ENCODE measurements at places on chromosomes 3 and 15.

DNA sequence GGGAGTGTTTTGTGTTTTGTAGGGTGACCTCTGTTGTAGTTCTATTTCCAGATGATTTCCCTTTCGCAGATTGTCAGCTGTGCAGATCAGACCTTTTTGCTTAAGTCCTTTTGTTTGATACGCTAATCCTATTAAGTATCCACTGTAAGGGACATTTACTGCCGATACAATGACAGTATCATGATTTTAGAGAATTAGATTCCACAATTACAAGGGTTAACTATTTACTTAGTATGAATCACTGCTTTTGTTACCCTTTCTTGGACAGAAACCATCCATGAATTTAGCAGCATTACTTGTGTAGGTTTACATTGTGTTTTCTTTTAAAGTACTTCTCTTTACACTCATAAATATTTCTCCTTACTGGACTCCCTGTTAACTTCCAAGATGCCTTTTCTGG lies 31.4 kb downstream of the ZNF662 start:
- DNase-seq: no peak

GRCh38 chr3:138455801-138456716 lies 21.6 kb downstream of the ESYT3 start:
- no peak for DNase-seq

DNA sequence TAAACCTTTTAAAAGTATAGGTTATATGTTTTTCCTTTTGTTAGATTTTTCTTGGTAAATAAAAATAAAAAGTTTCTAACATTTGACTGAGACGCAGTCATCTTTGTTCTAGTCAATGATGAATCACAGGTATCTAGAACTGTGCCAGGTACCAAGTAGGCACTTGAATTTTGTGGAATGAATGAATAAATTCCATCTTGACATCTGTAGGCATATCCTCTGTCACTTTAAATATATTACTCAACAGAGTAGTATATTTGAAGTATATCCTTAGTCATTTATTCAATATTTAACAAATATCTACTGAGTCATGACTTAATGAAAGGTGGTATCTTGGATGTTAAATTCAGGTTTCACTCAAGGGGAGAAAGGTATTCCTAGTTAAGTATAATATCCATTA lies 828.4 kb downstream of the TUSC7 start:
- DNase-seq: no peak

DNA sequence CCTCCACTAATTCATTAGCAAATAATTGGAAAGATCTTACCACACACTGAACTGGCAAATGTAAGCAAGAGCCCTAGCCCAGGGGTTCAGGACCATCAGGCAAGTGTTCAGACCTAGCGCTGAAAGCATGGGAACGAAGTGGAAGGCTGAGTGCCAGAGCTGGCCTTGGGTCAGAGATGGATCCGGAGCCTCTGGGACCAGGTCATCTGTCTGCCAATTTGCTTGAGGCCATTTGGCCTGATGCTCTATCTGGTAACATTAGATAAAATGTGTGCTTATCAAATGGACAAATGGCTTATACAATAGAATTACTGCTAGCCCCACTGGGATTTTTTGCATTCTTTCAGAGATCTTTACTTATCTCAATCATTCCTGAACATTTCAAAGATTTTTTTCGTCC lies 1.4 kb upstream of the TMC3 start:
- no peak for DNase-seq

DNA sequence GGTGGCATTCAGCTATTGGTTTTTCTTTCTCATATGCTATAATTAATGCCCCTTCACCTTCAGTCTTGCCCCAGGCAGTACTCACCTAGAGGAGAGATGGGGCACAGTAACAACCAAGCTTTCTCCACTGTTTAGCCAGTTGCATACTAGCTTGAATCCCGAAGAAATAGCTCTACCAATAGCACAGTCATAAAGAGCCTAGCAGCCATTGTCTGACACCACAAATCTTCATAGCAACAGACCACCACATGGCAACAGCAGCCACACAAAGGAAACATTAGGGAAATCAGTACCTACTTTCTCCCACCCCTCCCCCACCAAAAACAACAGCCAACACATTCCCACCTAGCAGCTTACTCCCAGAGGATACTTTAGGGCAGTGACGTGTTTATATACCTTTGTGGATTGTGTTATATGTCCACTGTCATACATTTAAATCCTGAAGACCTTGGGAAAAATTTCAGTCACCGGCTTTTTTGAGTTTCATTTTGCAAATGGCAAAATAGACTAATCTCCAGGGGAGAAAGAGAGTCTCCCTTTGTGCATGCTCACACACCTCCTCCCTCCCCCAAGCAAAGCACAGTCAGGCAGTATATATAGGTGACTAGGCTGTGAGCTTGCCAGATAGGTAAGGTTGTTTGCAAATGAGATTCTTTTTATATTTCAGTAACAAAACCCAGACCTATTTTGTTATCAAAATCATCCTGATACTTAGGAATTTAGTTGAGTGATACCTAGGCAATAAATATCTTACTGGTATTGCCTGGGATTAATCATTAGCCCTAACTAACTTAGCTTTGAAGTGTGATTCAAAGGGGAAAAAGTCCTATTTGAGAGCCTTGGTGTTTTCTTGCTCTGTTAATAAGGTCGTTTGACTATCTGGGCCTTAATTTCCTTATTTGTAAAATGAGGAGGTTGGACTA lies 140.6 kb downstream of the RBPMS2 start:
- DNase-seq: no peak
